Activated T-helper 1 cell treated with anti-CD3 and anti-CD28 coated beads, Interleukin-12 subunit alpha, Interleukin-12 subunit beta, Interleukin-2, Interleukin-4 antibody, amounts not matched to agents 30 ng/mL and 10 ng/mL and 1 ng/mL, durations not matched to agents 14 hours and 24 hours and 36 hours (primary cell): ENCODE measurements at places on chromosomes 16 and 17. TPM values are rescaled to one million over a fixed set of nuclear protein-coding genes. Genes with fewer than 3 reads are reported as not detected.

Gene SOX9
- total RNA-seq = not detected in 2 replicates

DNA sequence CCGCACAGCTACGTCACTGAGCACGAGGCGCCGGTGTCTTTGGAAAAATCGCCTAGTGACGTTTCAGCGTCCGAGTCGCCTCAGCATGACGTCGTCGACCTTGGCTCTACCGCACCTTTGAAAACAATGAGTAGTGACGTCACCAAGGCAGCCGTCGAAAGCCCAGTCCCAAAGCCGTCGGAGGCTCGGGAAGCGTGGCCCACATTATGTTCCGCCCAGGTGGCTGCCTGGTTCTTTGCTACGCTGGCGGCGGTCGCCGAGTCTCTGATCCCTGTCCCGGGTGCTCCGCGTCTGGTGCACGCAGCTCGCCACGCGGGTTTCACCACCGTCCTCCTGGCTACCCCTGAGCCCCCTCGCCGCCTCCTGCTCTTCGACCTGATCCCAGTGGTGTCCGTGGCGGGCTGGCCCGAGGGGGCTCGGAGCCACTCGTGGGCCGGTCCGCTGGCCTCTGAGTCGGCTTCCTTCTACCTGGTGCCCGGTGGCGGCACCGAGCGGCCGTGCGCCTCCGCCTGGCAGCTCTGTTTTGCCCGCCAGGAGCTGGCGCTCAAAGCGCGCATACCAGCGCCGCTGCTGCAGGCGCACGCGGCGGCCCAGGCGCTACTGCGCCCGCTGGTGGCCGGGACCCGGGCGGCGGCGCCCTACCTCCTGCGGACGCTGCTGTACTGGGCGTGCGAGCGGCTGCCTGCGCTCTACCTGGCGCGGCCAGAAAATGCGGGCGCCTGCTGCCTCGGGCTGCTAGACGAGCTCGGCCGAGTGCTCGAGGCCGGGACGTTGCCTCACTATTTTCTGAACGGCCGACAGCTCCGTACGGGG, 1.5 kb downstream of the TMEM102 start:
- DNase-seq = peak; percentile 81

DNA sequence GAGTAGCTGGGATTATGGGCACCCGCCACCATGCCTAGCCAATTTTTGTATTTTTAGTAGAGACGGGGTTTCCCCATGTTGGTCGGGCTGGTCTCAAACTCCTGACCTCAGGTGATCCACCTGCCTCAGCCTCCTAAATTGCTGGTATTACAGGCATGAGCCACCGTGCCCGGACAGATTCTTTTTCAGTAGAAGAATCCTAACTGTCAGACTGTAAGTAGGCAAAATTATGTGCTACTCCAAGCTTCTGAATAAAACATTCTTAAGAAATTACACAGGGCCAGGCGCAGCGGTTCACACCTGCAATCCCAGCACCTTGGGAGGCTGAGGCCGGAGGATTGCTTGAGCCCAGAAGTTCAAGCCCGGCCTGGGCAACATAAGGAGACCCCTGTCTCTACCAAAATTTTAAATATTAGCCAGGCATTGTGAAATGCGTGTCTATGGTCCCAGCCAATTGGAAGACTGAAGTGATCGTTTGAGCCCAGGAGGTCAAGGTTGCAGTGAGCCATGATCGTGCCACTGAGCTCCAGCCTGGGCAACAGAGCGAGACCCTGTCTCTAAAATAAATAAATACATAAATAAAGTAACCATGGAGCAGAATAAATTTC, 66.7 kb upstream of the KIFC3 start:
- no peak for DNase-seq

GRCh38 chr16:1475552-1476114, 805 bp upstream of the CLCN7 start:
- DNase-seq = no peak

DNA sequence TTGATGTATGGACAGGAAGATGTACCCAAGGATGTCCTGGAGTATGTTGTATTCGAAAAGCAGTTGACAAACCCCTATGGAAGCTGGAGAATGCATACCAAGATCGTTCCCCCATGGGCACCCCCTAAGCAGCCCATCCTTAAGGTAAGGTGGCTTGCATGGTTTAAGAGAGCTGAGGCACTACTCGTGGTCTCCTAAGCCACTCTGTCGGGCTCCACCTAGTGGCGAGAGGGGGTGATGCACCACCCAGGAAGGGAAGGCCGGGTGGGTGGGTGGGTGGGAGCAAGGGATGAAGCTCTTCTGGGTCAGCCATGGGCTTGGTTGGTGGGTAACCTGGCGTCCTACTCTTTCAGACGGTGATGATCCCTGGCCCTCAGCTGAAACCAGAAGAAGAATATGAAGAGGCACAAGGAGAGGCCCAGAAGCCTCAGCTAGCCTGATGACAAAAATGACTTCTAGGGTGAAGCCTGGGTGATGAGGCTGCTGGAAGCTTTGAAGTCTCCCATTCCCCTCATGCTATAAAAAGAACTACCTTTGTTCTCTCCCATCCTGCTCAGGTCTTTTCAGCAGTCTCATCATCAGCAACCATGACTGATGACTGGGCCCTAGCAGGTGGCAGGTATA, 21.5 kb downstream of the GPR179 start:
- DNase-seq = peak; percentile 52
